Left renal cortex interstitium (tissue), 4 donors: ENCODE measurements at places on chromosomes 5 and 9.

DNA sequence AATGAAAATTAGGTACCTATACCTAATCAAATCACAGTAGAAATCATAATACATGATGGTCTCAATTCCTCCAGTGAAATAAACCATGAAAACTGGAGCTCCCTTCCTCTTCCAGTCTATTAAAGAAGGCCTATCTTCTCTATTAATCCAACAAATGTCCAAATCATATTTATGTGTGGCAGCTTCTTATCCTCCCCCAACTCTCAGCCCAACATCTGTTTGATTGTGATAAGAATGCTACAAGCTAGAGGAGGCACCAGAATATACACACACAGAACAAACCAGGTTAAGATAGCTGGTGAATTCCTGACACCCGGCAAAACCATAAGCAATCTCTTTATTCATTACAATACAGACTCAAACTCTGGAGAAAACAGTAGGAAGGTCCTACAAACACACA is 110.8 kb downstream of the FBXL17 start:
- DNase-seq: no peak

GRCh38 chr5:116090302-116090701 is 5.5 kb downstream of the COMMD10 start:
- no peak for DNase-seq

DNA sequence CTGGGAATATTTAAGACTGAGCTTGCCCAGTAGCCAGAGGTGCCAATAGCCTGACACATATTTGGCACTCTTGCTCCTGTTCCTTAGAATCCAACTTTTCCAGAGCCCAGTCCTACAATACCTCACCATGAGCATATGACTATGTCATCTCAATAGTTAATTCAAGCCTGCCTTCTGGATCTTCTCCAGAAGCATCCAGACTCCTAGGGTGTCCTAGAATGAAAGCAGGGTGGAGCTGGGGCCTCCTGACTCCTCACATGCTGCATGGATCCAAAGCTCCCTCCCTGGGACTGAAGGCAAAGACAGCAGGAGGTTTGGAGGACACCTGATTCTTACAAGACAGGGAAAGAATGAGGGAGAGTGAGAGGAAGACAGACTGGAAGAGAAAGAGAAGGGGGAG is 37.9 kb downstream of the SH3TC2 start:
- no peak for DNase-seq

DNA sequence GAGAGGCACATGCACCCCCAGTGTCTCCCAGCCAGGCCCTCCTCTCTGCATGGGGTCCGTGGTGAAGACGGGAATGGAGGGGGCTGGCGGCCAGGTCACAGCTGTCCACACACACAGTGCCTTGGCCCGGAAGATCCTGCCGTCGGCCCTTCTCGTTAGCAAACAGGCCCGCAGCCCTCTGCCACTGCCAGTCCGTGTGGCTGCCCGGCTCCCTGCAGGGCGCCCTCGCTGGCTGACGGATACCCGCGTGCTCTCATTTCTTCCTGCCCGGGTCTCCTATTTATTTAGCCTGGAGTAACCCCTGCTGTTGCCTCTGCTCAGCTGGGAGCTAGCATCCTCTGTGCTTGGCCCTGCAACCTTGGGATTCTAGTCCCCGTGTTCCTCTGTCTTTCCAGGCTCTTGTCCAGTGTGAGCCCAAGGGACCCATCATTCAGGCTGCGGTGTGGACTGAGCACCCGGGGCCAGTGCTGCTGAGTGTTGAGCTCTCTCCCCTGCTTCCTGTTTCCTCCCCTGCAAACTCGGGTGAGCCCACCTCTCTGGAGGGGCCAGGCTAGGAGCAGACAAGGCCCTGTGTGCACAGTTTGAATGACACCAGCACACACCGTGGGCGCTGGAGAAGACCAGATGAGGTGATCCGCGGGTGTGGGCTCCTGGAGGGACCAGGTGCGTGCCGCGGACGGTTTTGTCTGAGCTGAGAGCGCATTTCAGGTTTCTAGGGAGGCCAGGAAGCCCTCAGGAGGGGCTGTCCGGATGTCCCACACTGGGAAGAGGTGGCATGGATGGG is 14.6 kb upstream of the RNU6ATAC start:
- DNase-seq: peak; percentile 65

- no peak for DNase-seq
These were observed 139.8 kb downstream of the COL23A1 start for GRCh38 chr5:178450121-178451028.

DNA sequence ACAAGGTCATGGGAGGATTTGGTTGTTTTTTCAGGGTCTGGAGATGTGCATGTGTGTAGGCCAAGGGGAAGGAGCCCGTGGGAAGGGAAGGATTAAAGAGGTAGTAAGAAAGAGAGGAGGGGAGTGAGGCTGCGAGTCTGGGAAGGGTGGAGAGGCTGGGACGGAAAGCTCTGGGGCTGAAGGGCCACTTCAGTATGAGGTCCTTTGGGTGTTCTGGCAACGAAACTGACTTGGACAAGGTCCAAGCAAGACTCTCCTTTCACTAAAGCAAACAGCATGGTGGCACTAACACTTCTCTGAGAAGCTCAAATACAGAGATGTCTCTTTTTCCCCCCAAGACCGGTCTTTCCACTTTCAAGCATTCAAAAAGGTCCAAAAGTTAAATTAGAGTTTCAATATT is 394.5 kb downstream of the ARHGEF28 start:
- DNase-seq: no peak

- DNase-seq: no peak
These were observed 578 bp downstream of the LHX6 start for GRCh38 chr9:122228191-122228567.

DNA sequence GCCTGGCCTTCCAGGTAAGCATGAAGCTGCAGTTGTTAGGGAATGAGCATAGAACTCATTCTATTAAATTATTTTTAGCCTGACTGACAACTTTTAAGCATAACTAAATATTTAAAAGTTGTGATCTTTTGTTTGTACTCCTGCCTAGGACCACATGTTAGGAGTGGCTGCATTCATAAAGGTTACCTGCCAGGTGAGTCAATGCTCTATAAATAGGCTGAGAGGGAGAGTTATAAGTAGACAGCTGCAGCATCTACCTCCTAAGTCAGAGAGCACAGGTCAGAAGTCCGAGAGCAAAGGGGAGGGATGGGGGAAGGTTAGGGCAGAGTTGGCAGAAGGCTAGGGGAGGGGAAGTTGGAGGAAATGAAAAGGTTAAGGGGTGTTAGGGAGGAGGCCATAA is 292.4 kb upstream of the TLE4 start:
- DNase-seq: no peak

DNA sequence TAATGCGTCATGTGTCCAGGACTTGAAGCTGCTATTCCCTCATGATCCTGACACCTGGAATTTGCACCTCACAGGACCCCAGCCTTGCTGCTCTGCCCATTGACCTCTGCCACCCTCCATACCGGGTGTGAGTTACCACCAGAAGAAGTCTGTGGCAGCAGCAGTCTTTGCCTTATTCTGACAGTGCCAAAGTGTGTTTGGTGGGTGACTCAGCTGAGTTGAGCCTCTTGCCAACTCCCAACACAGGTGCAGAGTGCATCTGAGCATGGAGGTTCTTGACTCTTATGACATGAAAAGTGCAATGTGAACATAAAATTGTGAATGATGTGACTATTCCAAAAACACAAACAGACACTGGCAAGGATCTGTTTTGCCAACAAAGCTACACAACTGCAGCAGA is 1166.5 kb upstream of the CDH18 start:
- DNase-seq: no peak

- no peak for DNase-seq
These were observed 196.5 kb downstream of the TLE1 start for GRCh38 chr9:81492710-81493447.

DNA sequence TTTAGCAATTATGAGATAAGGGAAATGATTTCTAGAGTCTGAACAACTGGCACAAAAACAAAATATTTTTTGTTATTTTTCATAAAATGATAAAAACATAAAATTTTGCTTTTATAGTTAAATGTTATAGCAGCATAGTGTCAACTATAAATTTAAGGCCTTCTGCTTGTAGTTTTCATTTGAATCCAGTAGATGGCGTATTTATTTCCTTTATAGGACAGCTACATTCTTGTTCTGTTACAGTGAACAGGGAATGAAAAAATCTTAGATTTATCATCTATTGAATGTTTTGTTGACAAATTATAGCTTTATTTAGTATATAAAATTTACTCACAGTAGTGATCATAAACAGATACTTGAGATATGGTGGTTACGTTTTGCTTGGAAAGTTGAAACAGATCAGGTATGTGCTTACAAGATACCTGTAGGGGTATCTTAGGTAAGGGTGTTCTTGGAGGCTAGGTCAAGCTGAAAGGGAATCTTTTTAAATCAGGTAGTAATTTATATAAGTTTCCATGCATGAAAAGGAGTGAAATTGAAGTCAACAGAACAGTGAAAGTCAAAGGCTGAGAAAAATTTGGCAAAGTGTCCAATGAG is 239.3 kb upstream of the GRIN3A start:
- DNase-seq: peak; percentile 10

- DNase-seq: no peak
These were observed 293.3 kb downstream of the FANCC start for GRCh38 chr9:95024097-95024671.

DNA sequence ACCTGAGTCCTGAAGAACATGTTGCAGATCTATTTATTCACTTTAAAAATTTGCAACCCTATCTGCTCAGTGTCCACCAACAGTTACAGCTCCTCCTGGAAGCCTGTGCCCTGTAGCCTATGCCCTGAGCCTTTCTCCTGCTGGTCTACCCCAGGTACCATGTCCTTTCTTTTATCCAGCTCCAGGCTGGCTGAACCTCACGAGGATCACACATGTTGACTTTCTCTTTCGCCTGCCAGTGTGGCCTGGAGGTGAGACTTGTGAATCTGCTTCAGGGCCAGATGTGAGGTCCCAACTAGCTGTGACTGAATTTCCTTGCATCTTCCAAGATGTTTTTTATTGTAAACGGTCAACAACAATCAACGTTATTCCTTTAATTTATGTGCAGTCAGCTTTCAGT is 70.7 kb downstream of the GDNF start:
- no peak for DNase-seq

- no peak for DNase-seq
These were observed 13.5 kb upstream of the AHRR start for GRCh38 chr5:307794-308579.

- peak; percentile 24 for DNase-seq
These were observed 45.7 kb upstream of the CFAP157 start for GRCh38 chr9:127660886-127661741.

DNA sequence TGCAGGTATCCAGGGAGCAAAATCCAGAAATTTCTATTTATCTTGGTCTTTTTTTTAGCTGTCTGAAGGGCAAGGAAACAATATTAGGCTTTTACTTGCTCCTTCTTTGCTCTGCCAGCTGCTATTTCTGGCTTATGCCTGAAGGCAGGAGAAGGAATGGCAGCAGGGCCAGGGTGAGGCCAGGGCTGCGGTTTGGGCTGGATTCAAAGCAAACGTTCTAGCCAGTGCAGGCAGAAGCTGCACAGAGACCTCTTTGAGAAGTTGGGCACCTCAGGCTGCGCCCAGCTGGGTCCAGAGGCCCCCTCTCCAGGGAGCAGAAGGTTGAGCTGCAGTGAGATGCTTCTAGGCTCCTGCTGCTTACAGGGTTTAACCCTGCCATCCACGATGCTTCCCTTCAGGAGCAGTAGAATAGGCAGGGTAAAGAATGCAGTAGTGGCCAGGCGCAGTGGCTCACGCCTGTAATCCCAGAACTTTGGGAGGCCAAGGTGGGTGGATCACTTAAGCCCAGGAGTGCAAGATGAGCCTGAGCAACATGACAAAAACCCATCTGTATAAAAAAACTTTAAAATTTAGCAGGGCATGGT is 201.2 kb downstream of the ADCY2 start:
- no peak for DNase-seq

DNA sequence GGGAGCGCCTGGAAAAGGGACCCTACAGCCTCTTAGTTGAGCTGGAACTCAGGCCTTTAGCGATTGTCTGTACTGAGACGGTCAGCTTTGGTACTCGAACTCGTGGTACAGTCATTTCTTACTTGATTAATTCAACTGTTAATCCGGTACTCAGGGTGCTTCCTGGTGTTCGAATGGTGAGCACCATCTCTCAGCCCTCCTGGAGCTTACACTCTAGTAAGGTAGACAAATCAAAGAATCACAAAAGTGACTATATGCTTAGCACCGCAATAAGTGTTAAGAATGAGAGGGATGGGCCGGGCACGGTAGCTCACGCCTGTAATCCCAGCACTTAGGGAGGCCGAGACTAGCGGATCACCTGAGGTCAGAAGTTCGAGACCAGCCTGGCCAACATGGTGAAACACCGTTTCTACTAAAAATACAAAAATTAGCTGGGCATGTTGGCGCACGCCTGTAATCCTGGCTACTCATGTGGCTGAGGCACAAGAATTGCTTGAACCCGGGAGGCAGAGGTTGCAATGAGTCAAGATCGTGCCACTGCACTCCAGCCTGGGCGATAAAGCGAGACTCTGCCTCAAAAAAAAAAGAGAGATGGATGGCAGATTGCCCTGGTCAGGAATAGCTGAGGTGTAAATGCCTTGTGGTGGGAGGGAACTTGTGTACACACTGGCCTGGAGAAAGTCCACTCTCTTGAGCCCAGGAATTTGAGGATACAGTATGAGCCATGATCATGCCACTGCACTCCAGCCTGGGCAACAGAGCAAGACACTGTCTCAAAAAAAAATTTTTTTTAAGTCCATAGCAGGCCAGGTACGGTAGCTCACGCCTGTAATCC is 981 bp downstream of the TCOF1 start:
- DNase-seq: no peak

DNA sequence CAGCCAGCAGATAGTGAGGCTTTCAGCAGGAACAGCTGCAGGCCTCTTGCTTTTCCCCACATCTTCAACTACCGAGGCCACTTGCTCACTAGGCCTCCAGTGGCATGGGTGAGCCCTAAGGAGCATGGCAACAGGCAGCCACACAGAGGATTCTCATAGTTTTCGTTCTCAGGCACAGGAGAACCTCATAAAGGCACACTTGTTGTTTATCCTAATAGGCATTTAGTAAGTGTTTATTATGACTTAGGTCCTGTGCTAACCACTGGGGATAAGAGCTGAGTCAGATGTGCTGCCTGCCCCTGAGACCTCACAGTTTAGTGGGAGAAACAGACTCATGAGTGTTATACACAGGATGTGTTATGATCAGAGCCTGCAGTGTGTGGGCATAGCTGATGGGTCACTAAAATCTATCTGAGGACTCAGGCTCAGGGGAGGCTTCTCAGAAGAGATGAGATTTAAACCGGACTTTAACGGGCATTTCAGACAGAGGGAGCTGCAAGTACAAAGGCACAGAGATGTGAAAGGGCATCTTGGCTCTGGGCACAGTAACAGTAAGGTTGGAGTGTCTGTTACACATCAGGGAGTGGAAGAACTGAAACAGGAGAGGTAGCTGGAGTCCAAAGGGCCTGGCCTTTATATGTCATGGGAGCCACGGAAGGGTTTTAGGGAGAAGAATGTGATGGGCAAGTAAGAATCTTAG is 21.0 kb upstream of the HEMGN start:
- DNase-seq: no peak

DNA sequence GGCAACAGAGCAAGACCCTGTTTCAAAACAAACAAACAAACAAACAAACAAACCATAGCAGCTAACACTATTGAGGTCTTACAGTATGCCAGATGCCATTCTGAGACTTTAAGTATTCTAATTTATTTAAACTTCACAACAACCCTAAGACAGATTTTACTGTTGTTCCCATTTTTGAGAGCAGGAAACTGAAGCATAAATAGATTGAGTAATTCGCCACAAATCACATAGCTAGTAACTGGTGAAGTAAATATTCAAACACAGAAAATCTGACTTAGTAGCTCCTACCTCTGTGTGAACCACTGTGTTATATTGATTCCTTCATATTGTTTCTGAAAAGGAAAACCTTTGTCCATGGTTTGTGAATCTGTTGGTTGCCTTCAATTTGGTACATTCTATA is 98.4 kb downstream of the UNC13B start:
- DNase-seq: no peak

- DNase-seq: no peak
These were observed 646.2 kb downstream of the CCDC171 start for GRCh38 chr9:16198996-16199395.
